ENCODE measurements at places on chromosomes 2 and 18. TPM values are rescaled to one million over a fixed set of nuclear protein-coding genes. Genes with fewer than 3 reads are reported as not detected.

- DNase-seq = no peak
These were observed 488.0 kb upstream of the ZEB2 start for GRCh38 chr2:145007960-145008263.

DNA sequence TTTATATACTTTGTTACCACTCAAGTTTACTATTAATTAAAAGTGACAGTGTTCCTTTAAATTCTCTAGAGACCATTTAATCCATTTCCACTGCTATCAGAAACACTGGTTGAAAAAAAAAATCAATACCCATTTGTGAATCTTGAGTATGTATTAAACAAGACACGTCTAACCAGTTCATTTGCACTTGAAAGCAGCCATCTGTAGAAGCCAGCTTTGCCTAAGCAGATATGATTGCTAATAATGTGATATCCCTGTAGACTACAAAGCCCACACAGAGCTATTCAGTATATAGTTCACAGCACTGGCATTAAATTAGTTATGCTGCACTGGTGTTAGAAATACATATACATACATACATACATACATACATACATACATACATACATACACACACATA, 111.8 kb upstream of the SP3 start:
- DNase-seq = no peak

GRCh38 chr2:81672923-81673322, 1368.4 kb upstream of the LRRTM1 start:
- DNase-seq = no peak

The C18orf32 gene
- polyA plus RNA-seq = 13.0 TPM

The EEF1B2 gene
- polyA plus RNA-seq = 997 TPM
